ENCODE measurements at places on chromosomes 13 and 19.
A peak's percentile ranks its signal among the peaks of the same experiment; 100 is the strongest.

- DNase-seq, result no peak
These were observed 340.3 kb downstream of the OLFM4 start for GRCh38 chr13:53368948-53369347.

GRCh38 chr13:113296823-113297369 is at the start of gene LAMP1:
Gene LAMP1, plus strand, starts transcription at chr13:113297239. Its CDS starts 196 bp downstream, at chr13:113297435.
- DNase-seq, result peak; percentile 98

DNA sequence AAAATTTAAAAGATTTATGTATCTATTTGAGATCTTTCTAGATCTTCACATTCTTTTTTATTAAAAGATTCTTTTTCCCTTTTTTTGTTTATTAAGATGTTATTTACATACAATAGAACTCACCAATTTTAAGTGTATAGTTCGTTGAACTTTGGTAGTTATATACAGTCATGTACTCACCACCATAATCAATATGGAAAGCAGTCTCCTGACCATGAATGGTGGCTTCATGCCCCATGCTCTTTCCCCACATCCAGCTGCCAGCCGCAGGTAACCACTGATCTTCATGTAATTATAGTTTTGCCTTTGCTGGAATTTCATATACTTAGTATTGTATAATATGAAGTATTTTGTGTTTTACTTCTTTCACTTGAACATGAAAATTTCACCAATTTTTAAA is 20.6 kb upstream of the GPR183 start:
- DNase-seq, result no peak

GRCh38 chr13:37375724-37376123 is 222.8 kb downstream of the POSTN start:
- no peak for DNase-seq

DNA sequence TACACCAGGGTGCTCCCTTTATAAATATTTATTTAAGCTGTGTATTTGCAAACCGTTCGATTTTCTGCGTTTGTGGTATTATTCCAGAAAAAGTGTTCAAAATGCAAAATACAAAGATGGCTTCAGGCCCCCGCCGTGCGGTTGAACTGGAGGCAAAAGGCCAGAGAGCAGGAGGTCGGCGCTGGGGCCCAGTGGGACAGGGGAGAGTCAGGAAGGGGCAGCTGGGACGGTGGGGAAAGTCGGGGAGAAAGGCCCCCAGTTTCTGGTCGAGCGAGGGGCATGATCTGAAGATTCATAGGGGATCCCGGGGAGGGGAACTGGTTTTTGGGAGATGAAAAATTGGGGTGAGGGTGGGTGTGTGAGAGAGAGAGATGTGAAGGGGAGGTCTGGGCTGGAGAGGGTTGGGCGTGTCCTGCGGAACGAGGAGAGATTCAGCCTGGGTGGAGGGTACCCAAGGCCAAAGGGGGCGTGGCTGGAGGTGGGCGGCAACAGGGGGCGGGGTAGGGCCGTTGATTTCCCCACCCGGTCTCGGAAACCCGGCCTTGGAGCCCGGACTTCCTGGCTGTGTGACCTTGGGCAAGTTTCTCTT is 678 bp downstream of the ISOC2 start:
- DNase-seq, result peak; percentile 78

GRCh38 chr13:49410477-49410876 is 33.4 kb downstream of the CAB39L start:
- no peak for DNase-seq

GRCh38 chr13:30078059-30078458 is 227.6 kb upstream of the UBL3 start:
- no peak for DNase-seq

GRCh38 chr19:38528213-38528755 is 89.5 kb downstream of the MAP4K1 start:
- DNase-seq, result no peak
